ENCODE measurements at places on chromosomes 11 and 22.

DNA sequence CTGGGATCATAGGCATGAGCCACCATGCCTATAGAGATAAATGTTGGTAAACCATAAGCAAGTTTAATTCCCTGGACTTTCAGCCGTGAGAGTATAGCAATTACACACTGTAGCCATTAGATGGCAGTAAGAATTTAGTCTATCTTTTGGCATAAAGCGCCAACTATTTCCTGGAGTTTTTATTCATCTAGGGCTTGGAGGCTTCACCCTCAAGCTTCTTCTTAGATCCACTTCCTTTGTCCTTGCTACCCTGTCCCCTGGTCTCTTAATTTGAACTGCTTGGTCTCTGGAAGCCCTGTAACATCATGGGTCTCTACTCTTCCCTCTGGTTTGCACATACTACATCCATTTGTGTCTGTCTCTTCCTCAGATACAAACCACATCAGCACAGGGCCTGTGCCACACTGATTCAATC, 38.2 kb downstream of the OR10A6 start:
- DNase-seq = peak; percentile 59

DNA sequence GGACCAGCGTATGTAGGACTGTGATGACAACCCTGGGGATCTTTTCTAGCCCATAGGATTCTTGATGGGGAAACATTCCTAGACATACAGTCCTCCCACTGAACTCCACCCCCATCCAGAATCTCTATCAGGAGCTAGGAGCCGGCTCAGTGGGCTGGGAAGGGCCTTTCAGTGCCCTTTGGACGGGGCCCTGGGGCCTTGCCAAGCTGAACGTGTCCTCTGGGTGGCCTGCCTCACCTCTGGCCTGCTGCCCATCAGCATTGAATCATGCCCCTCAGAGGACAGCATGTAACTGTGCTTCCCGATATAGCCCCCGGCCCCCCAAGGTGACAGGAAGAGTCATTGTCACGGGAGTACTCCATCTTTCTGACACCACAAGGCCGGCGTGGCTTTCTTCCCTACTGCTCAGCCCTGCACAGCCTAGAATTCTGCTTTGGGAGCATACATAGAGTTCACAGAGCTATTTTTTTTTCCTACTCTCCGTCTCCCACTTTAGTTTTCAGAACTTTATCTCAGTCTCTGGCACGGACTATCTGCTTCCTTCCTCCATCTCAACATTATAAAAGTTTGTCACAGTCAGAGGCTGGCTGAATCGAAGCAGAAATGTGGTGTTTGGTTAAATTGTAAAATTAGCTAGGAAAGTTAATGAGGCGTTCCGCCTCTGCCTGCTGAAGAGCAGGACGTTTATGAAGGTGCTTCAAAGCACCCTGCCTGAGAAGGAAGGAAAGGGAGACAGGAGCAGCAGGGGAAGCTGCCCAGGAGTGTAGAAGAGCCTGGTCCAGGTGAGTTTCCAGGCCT, 111.9 kb downstream of the ZBTB16 start:
- DNase-seq = no peak

DNA sequence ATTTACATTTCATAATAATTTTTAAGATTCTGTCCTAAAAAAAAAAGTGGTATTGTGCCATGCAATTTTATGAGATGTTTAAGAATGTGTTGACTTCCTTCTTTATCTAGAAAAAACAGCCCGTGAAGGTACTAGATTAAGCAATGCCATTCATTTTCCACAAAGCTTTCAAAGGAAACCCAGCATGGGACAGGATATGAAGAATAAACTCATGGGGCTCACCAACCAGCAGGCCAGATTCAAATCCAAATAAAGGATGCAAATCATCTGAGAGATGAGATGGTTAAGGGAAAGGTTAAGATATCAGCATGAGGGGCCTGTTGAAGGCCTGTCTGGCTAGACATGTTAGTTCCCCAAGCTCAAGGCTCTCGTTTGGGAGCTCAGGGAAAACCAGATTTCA, 199.1 kb downstream of the SWAP70 start:
- peak; percentile 74 for DNase-seq

GRCh38 chr22:41367039-41367679, 14.6 kb upstream of the TEF start:
- peak; percentile 97 for DNase-seq

DNA sequence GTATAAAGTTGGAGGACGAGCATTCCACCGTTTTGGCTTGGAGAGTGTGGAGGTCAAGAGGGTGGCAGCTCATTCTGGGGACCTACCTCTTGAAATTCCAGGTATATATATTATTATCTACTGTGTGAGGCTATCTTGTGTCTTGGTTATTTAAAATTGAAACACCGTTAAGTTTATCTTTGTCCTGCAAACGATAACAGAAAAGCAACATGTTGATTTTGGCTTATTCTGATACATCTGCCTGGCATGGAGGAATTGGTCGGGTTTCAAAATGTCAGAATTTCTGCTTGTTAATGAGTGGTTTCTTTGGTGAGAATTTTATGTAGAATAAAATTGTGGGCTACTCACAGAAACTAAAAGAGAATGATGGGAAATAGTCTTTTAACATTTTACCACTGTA, 54.4 kb downstream of the SVIP start:
- DNase-seq = no peak

GRCh38 chr22:34255042-34255441, 334.8 kb upstream of the LARGE1 start:
- no peak for DNase-seq

DNA sequence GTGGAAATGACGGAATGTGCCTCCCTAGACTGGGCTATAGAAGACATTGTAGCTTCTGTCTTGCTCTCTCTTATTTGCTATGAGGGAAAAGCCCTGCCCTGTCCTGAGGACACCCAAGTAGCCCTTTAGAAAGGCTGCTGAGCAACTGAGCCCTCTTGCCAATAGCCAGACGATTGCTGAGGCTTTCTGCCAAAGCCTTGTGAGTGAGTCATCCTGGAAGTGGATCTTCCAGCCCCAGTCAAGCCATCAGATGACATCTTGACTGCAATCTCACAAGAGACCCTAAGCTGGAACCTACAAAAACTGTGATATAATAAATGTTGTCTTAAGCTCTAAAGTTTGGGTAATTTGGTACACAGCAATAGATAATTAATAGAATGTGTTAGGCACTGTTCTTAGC, 3.9 kb upstream of the TRAF6 start:
- DNase-seq = no peak

GRCh38 chr11:85755701-85756100, 55.2 kb downstream of the SYTL2 start:
- no peak for DNase-seq

GRCh38 chr11:615504-616319, at the start of gene IRF7:
IRF7 (minus strand) TSS chr11:615950; CDS start chr11:615364, 586 bp downstream.
- DNase-seq = peak; percentile 91

GRCh38 chr11:126355324-126355925, at the start of gene ST3GAL4:
ST3GAL4 (plus strand) TSS chr11:126355686; CDS start chr11:126406156, 50,470 bp downstream.
- DNase-seq = peak; percentile 66

DNA sequence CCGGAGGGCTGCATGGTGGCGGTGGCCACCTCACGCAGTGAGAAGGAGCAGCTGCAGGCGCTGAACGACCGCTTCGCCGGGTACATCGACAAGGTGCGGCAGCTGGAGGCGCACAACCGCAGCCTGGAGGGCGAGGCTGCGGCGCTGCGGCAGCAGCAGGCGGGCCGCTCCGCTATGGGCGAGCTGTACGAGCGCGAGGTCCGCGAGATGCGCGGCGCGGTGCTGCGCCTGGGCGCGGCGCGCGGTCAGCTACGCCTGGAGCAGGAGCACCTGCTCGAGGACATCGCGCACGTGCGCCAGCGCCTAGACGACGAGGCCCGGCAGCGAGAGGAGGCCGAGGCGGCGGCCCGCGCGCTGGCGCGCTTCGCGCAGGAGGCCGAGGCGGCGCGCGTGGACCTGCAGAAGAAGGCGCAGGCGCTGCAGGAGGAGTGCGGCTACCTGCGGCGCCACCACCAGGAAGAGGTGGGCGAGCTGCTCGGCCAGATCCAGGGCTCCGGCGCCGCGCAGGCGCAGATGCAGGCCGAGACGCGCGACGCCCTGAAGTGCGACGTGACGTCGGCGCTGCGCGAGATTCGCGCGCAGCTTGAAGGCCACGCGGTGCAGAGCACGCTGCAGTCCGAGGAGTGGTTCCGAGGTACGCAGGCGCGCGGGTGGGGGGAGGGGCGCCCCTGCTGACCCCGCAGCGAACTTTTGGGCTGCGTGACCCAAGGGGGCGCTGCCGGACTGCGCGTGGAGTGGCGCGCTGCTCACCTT, 670 bp downstream of the NEFH start:
- peak; percentile 71 for DNase-seq

DNA sequence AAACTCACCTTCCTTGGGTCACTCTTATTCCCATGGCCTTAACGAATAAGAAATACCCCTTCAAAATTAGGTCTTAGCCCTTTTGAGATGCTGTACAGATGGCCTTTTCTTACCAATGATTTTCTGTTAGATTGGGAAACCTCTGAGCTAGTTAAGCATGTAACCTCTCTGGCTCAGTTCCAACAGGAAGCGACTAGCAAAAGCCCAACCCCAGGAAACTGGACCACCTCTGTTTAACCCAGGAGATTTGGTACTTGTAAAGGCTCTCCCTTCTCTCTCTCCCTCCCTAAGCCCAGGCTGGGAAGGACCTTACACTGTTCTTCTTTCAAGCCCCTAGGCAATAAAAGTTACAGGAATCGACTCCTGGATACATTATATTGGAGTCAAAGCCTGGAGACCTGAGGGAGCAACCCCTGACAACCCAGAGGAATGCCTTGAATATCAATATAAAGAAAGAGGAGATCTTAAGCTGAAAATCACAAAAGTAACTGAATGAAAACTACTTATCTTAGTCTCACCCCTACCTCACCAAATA, 11.7 kb downstream of the APIP start:
- DNase-seq = no peak

DNA sequence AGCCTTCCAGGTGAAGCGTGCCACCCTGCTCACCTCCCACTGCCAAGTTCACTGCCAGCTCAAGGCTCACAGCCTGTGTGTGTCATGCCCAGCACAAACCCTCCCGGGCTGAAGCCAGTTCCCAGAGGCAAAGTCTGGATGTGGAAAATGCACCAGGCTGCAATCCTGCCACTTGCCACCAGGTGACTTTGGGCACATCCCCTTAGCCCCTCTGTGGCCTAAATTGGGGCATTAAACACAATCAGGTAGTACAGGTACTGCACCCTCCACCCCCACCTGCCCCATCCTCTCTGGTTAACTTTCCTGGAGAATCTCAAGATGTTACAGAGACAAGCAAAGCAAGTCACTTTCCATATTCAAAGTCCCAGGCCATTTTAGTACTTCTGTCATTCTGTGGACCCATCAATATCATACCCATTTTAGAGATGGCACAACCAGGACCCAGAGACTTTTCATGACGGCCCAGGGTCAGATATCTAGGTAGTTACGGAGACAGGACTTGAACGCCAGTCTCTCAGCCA, 1.8 kb upstream of the RASD2 start:
- DNase-seq = no peak

DNA sequence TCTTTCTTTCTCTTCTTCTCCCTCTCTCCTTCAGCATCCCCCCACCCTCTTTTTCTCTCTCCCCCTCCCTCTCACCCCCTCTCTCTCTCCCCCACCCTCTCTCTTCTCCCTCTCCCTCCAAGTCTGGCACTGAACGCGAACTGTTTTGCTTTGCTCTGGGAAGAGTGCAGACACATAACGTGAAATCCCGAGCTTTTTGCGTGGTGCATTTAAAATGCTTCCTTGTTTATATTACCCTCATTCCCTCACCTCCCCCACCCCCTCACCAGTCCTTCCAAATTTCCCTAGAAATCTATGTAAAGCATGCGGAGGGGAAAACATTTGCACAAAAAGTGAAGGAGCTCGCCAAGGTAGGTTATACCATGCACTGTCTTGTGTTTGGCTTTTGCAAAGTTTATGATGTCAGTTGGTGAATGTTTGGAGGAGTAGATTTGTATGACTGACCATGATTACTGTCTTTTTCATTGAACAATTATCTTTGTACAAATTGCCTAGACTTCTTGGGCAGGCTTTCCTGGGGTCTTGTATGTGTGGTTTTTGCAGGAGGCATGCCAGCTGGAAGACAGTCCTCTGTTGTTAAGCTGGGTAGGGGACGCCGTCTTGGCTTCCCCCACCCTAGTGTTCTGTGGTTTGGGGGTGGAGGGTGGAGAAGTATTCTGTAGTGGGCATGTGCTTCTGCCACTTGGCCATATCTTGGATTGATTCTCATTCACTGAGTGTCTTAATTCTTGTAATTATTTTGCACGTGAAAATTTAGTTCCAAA, 123.7 kb upstream of the HSD17B12 start:
- no peak for DNase-seq

- DNase-seq = no peak
These were observed 6.2 kb downstream of the KDM4F start for GRCh38 chr11:95055283-95055897.

DNA sequence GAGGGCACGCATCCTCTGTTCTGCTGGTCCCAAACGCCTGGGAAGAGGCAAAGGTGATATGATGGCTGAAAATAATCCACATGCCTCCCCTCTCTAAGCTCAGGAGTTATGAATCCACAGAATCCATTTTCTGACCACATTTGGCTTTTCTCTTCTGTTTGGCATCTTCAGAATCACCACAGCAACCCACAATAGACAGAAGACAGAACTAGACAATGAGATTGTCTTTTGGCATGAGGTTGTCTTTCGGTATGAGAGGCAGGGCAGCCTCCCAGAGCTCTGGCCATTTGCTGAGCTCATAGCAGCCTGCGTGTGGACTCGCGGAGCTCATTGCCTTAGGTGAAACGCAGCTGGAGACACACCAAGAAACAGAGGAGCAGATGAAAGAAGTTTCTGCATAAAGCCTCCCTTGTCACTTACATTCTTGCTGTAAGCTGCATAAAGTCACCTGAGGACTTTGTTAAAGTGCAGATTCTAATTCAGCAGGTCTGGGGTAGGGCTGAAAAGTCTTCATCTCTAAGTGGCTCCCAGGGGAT, 868.0 kb downstream of the NTM start:
- no peak for DNase-seq

- no peak for DNase-seq
These were observed 21.9 kb downstream of the HSPA8 start for GRCh38 chr11:123040111-123040432.

- no peak for DNase-seq
These were observed at the start of gene SCGB1D2 for GRCh38 chr11:62242021-62242420. SCGB1D2 (plus strand) TSS chr11:62242239; CDS start chr11:62242308, 69 bp downstream.

GRCh38 chr22:28973352-28973751, 88.3 kb downstream of the C22orf31 start:
- no peak for DNase-seq

GRCh38 chr11:119108146-119108856, 1.2 kb downstream of the C2CD2L start:
- peak; percentile 35 for DNase-seq

- no peak for DNase-seq
These were observed 34.1 kb upstream of the JAM3 start for GRCh38 chr11:134034496-134035381.

- no peak for DNase-seq
These were observed 729 bp upstream of the ALX4 start for GRCh38 chr11:44310463-44311272.

Data from iris pigment epithelial cell (primary cell).